ENCODE measurements at places on chromosomes 3 and 15.

- DNase-seq: no peak
Measured at GRCh38 chr3:184414418-184415202, 34.8 kb downstream of the CHRD start.

DNA sequence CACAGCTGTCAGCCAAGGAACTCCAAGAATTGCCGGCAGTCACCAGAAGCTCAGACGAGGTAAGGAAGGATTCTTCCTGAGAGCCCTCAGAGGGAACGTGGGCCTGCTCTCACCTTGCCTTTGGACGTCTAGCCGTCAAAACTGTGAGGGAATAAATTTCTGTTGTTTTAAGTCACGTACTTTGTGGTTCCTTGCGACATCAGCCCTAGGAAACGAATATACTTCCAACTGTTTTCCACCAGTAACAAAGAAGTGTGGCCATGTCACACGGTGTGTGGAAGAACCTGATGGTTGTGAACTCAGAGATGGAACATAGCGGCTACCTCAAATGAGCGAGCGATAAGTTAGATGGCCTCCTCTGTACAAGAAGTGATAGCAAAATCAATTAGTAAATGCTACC is 41.0 kb upstream of the B3GNT5 start:
- DNase-seq: no peak

DNA sequence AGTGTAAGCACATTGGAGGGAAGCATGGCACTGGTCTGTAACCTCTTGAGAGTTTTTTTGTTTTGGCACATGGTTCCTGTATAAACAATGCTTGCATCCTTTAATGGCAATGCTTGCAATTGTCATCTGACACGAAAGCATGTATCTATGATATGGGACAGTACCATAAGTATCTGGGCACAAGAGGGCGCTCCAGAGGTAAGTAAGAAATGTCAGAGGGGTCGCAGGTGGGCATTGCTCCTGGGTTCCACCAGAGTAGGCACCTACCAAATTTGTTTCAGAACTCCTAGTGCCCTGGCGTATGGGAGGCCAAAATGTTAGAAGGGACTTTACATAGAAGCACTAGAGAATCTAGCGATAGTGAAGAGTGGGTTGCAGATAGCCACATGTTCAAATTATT is 58.7 kb upstream of the BCHE start:
- DNase-seq: no peak

DNA sequence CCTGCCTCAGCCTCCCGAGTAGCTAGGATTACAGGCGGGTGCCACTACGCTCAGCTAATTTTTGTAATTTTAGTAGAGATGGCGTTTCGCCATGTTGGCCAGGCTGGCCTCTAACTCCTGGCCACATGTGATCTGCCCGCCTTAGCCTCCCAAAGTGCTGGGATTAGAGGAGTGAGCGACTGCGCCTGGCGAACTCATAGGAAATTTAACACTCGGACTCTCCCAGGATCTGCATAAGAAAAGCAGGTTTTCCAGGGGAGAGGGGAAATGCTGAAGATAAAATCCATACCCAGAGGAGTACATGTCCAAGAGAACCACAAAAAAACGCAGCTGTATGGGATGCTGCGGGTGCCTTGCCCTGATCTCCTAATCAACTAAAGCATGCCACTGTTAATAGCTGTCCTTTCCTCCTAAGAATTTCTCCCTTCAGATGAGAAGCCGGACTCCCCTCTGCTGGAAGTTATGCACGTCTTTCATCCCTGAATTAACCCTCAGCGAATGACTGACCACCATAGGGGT is 25.3 kb upstream of the TGFBR2 start:
- DNase-seq: no peak

DNA sequence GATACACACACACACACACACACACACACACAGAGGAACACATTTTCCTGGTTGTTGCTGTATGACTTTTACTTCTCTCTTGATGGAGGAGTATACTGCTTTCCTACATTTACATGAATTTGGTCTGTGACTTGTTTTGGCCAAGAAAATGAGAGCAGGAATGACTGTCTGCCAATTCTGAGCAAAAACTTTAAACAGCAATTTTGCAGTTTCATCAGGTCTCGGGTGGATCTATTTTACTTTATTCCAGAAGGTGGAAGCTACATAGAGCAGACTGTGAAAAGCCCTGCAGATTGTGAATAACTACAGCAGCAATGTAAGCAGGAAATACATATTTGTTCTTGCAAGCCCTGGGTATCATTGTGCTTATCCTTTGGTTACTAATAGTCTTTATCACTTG is 1350.0 kb upstream of the EPHA6 start:
- no peak for DNase-seq

GRCh38 chr3:112557976-112558375 is 3.8 kb downstream of the ATG3 start:
- no peak for DNase-seq

GRCh38 chr15:45842151-45842550 is 207.3 kb downstream of the SQOR start:
- DNase-seq: no peak

DNA sequence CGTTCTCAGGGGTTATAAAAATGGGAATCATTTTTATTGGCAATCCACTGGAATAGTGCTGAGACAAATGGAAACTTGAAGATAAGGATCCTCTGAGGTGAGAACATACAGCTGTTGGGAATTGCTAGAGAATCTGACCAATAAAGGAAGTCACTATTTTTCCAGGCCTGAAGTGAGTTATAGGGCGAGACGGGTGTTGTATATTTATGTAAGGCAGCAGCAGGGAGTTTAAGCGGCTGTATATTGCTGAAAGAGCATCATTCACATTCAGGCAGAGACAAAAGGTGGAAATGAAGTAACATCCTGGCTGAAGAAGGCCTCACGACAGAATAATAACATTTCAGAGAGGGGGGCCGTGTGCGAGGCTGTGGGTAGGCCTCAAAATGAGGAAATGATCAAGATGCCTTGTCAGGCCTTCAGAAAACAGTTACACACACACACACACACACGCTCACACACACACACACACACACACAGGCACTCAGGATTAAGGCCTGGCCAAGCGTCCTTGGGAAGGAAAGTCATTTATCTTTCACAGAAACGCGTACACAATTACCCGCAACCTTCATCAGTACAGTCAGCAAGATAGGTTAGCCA is 964.9 kb upstream of the NR2F2 start:
- DNase-seq: no peak

- DNase-seq: no peak
Measured at GRCh38 chr3:69751074-69751476, 11.8 kb downstream of the MITF start.

DNA sequence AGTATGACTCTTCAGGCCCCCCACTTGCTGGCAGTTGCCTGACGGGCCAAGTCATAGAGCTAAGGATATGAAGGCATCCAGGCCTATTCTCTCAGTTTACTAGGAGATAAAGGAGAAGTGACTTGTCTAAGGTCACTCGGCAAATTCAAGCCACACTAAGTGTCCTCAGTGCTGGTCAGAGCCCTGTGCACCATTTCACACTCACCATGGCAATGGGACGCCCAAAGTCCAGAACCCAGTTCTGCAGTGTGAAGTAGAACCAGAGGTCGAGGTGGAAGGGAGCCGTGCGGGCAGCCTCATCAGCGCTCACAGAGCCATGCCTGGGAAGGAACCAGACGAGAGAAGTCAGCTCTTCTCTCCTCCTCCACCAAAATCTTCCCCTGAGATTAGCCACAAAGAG is 11.2 kb downstream of the CLN6 start:
- DNase-seq: no peak

GRCh38 chr3:155495387-155495786 is 201.9 kb upstream of the STRIT1 start:
- peak; percentile 22 for DNase-seq

Data from fibroblast of skin of scalp (primary cell).